ENCODE measurements at places on chromosomes 1 and 21. TPM values are rescaled to one million over a fixed set of nuclear protein-coding genes. Genes with fewer than 3 reads are reported as not detected.

DNA sequence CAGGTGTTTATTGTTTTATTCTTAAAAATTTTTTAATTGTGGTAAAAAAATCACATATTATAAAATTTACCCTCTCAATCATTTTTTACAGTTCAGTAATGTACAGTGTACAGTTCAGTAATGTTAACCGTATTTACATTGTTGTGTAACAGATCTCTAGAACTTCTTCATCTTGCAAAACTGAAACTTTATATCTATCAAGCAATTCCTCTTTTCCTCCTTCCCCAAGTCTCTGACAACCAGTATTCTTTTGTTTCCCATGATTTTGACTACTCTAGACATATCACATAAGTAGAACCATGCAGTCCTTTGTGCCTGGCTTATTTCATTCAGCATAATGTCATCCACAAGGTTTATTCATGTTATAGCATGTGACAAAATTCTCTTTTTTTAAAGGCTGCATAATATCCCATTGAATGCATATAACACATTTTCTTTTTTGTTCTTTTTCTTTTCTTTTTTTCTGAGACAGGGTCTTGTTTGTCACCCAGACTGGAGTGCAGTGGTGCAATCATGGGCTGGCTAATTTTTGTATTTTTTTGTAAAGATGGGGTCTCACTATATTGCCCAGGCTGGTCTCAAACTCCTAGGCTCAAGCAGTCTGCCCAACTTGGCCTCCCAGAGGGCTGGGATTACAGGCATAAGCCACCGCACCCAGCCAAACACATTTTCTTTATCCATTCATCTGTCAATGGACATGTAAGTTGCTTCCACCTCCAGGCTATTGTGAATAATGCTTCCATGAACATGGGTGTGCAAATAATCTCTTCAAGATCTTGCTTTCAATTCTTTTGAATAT lies 17.2 kb upstream of the RCSD1 start:
- DNase-seq, result no peak

DNA sequence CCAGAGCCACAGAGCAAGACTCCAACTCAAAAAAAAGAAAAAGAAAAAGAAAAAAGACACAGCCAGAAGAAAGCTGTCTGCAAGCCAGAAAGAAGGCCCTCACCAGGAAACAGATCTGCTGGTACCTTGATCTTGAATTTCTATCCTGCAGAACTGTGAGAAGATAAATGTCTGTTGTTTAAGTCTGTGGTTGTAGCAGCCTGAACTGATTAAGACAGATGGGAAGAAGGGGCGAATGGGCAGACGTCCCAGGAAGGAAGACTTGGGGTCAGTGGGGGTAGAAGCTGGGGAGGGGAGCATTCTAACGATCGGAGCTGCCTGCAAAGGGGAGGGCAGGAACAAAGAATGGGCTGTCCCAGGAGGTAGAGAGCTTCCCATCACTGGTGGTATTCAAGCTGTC lies 6.3 kb downstream of the SLC2A7 start:
- DNase-seq, result no peak

DNA sequence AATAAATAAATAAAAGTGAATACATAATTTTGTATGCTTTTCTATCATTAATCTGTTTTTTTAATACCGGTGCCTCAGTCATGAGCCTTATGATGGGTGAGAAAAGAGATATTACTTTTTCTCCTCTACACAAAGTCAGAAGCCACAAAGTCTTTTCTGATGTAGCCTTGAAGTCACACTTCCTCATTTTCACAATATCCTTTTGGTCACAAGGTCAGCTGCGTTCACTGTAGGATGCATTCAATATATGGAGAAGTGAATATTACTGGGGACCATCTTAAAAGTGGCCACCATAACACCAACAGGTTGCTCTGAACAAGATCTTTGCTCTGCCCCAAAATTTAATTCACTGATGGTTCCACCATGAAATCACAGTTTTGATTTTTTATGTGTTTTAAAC lies 83.3 kb upstream of the TNR start:
- no peak for DNase-seq

- no peak for DNase-seq
These were observed 42.0 kb downstream of the KCNJ15 start for GRCh38 chr21:38298832-38299231.

DNA sequence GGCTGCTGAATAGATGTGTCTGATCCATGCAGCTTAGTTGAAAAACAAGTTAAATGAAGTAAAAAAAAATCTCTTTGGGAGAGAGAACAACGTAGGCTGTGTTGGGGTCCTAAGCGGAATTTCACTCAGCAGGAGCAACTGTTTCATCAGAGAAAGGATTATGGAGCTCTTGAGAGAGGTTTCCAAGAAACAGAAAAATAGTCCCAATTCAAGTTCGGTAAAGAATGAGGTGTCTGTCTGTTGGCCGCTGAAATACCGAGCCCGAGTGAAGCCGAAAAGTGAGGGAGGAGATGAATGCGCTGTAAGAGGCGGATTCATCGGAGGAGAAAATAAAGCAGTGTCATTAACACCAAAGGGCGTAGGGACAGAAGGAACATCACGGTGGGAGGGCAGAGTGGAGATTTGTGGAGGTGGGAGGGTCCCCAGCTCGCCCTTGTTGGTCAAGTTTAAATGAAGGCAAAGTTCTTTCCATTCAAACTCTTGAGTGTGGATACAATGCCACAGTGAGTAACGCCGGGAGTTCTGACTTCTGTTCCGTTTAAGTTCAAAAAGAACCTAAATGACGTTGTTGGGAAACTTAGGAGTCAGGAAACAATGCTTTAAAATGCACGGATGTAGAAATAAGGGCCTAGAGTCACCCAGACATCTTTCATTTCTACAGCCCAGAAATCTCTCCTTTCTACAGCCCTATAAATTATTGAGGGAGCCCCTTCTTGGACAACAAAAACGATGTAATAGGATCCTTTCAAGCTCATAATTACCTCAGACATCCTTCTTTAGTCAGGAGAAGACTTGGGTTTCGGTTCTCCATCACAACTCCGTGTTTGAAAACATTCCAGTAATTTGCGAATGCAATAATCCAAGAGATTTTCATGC lies 15.6 kb upstream of the SLC45A1 start:
- no peak for DNase-seq

- no peak for DNase-seq
These were observed 3.1 kb downstream of the KCNA10 start for GRCh38 chr1:110515891-110516290.

DNA sequence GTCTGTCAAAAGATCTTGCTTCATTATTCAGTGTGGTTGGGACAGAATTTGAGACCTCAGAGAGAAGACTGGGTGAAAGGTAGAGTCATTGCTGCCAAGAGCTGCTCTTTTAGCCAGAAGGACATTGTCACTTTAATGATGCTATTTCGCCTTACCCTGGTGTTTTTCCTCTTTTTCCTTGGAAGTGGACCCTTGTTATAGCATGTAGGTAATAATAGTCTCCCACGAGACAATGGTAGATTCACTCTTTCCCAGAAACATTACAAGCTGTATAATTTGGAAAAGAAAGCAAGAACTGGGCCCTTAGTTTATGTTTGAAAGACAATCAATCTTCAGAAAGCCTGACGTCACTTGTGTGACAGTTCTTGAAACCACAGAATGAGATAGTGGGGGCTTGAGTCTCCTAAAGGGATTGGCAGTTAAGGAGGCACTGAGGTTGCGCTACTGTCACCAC lies 3.8 kb downstream of the SERTAD4 start:
- no peak for DNase-seq

GRCh38 chr1:201665036-201665435 lies 126.1 kb downstream of the NAV1 start:
- DNase-seq, result no peak

CFAP45 gene
- not detected for polyA plus RNA-seq

RHOU gene
- polyA plus RNA-seq, result 17.9 TPM

Data from small intestine (tissue), 16 donors.